ENCODE measurements at places on chromosomes 2 and 18.

DNA sequence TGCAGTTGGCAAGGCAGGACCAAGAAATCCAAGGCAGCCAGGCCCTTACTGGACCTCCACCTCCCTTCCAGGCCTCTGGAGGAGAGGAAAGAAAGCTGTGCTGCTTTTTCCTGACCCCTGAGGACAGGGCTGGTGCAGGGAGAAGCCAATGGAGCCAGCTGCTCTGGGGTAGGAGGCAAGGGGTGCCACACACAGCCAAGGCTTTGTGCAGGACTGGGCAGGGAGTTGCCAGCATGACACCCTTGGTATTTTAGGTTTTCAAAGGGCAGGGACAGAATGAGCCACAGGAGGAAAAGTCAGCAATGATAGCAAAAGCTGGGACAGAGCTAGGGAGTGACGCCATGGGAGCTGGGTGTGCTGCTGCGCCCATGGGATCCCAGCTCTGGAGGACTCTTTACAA lies 22.9 kb downstream of the CCT7 start:
- H3K27ac ChIP-seq: peak overlapping the region; percentile 59
- no peaks in the 10 kb centered on the region for H3K4me1 ChIP-seq
- DNase-seq: no peak
- H3K4me3 ChIP-seq: no peak overlapping the region
- peaks cover 8% of the 10 kb centered on the region for H3K36me3 ChIP-seq
- H3K27me3 ChIP-seq: no peaks in the 10 kb centered on the region

GRCh38 chr2:1835581-1836201 lies 91.4 kb upstream of the PXDN start:
- no peak for DNase-seq
- H3K4me3 ChIP-seq: no peak overlapping the region
- no peaks in the 10 kb centered on the region for H3K27me3 ChIP-seq
- H3K36me3 ChIP-seq: peaks cover 1% of the 10 kb centered on the region
- H3K27ac ChIP-seq: no peak overlapping the region
- no peaks in the 10 kb centered on the region for H3K4me1 ChIP-seq

- H3K36me3 ChIP-seq: peaks cover 2% of the 10 kb centered on the region
- no peak overlapping the region for H3K4me3 ChIP-seq
- no peak for DNase-seq
- no peak overlapping the region for H3K27ac ChIP-seq
- H3K27me3 ChIP-seq: peaks cover 95% of the 10 kb centered on the region
Measured at GRCh38 chr2:238839428-238839827, 8.5 kb upstream of the TWIST2 start.

GRCh38 chr2:81528852-81529480 lies 1224.4 kb upstream of the LRRTM1 start:
- H3K4me3 ChIP-seq: no peak overlapping the region
- no peaks in the 10 kb centered on the region for H3K36me3 ChIP-seq
- no peak overlapping the region for H3K27ac ChIP-seq
- H3K4me1 ChIP-seq: no peaks in the 10 kb centered on the region
- DNase-seq: no peak

- H3K4me1 ChIP-seq: no peaks in the 10 kb centered on the region
- DNase-seq: no peak
- no peak overlapping the region for H3K4me3 ChIP-seq
- H3K27ac ChIP-seq: no peak overlapping the region
- no peaks in the 10 kb centered on the region for H3K36me3 ChIP-seq
- H3K27me3 ChIP-seq: no peaks in the 10 kb centered on the region
Measured at GRCh38 chr2:107174171-107174570, 288.2 kb upstream of the ST6GAL2 start.

- H3K4me1 ChIP-seq: no peaks in the 10 kb centered on the region
- H3K27me3 ChIP-seq: no peaks in the 10 kb centered on the region
- no peak overlapping the region for H3K27ac ChIP-seq
- H3K36me3 ChIP-seq: no peaks in the 10 kb centered on the region
Measured at GRCh38 chr2:217722883-217723472, 279.8 kb downstream of the TNS1 start.

DNA sequence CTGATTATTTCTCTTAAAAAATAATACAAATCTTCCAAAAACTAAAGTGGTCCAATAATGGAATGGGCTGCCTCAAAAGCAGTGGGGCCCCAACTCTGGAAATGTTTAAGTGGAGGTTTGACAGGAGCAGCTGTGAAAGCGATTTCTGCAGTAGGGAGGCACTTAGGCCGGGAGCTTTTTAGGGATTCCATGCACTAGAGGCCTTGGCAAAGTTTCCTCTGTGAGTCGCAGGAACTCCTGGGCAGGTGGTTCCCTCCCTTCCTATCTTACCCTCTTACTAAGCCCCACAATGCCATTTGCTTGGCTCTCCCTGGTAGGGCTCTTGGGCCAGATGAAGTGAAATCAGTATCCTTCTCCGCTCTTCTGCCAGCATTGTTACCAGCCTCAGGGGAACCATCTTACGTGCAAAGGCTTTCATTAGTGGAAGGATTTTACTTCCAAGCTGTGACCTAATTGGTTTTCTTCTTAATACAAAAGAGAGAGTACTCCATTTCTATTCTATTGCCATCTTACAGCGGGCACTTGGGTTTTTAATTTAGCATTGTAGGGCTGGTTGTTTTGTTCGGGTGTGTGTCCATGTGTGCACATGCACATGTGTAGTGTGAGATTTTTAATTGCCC lies 34.3 kb upstream of the C18orf32 start:
- H3K4me3 ChIP-seq: no peak overlapping the region

DNA sequence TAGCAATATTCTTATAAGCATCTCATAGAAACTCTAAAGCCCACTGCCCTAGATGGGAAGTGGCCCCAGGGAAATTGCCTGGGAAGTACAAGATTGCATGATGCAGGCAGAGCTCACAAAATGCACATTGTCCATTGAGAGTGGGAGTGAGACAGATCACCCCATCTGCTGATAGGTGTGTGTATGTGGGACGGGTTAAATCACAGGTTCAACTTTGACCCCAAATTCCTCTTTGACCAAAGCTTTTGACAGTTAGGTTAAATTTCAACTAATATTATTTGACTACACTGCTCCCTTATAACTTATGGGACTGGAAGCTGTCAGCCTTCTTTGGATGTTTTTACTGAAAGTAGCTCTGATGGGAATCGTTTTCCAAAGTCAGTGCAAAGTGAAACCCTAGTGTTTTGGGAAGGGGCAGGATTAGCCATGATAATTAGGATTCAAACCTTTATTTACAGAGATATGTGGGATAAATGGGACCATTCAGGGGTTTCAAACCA lies 11.4 kb upstream of the FABP1 start:
- H3K4me1 ChIP-seq: no peaks in the 10 kb centered on the region
- H3K36me3 ChIP-seq: peaks cover 2% of the 10 kb centered on the region
- peaks cover 78% of the 10 kb centered on the region for H3K27me3 ChIP-seq
- no peak overlapping the region for H3K4me3 ChIP-seq
- no peak overlapping the region for H3K27ac ChIP-seq
- no peak for DNase-seq

- no peak for DNase-seq
- peaks cover 12% of the 10 kb centered on the region for H3K27me3 ChIP-seq
- no peaks in the 10 kb centered on the region for H3K4me1 ChIP-seq
- no peak overlapping the region for H3K4me3 ChIP-seq
- H3K27ac ChIP-seq: no peak overlapping the region
Measured at GRCh38 chr2:172415157-172415864, 12.1 kb upstream of the ITGA6 start.

- DNase-seq: no peak
- no peak overlapping the region for H3K27ac ChIP-seq
- H3K36me3 ChIP-seq: no peaks in the 10 kb centered on the region
- H3K4me1 ChIP-seq: no peaks in the 10 kb centered on the region
Measured at GRCh38 chr18:24831871-24832665, 371.6 kb downstream of the HRH4 start.

GRCh38 chr18:58402247-58402646 lies 226.6 kb downstream of the ALPK2 start:
- H3K4me1 ChIP-seq: no peaks in the 10 kb centered on the region
- peaks cover 10% of the 10 kb centered on the region for H3K27me3 ChIP-seq
- no peak for DNase-seq
- no peak overlapping the region for H3K27ac ChIP-seq

DNA sequence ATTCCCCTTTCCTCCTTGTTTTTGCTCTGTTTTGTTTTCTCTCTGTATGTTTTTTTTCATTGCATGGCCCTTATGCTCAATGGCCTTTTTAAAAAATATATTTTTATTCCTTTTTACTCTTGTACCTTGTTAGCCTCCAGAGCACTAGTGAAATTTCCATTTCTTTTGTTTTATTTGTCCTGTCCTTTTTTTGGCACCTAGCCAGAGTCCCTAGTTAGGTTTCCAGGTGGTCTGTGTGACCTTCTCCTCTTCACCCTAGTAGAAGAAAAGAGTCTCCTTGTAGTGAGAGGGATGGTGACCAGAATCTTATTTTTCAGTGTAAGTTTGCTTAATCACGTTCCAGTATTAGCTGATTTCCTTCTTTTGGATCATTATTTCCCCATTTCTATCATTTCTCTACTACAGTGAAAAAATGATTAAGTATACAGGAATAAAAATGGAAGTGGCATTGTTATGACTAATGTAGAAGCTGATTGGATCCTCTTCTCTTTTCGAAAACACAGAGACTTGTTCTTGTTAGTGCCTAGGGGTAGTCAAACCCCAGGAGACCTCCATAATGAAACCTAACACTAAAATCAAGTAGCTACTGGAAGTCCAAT lies 65.9 kb downstream of the NBEAL1 start:
- no peak overlapping the region for H3K4me3 ChIP-seq
- peaks cover 4% of the 10 kb centered on the region for H3K36me3 ChIP-seq
- no peaks in the 10 kb centered on the region for H3K4me1 ChIP-seq

- no peaks in the 10 kb centered on the region for H3K4me1 ChIP-seq
- no peak for DNase-seq
- no peaks in the 10 kb centered on the region for H3K27me3 ChIP-seq
- H3K4me3 ChIP-seq: no peak overlapping the region
Measured at GRCh38 chr2:54658564-54659071, 64.8 kb upstream of the EML6 start.

DNA sequence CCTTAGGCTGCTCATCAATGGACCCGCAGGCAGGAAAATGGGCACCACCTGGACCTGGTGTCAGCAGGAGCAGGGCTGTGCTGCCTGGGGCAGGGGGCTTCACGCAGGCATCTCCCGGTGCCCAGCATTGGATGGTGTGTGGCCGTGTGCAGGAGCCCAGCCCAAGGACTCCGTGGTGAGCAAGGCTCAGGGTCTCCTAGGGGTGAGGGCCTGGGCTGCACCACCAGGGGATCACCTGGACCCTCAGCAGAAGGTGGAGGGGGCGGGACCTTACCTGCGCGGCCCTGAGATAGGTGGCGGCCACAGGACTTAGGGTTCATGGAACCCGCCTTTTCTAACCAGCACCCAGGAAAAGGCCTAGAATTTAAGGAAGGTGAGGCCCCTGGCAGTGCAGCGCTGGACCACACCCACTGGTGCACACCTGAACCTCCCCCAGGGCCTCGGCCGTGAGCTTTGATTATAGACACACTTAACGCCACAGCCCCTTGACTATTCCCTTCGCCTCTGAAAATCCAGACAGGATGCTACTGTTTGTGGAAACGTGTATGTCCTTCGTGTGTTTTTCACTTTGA lies 89.0 kb downstream of the TMEM18 start:
- H3K4me3 ChIP-seq: no peak overlapping the region
- H3K27me3 ChIP-seq: peaks cover 23% of the 10 kb centered on the region
- H3K36me3 ChIP-seq: peaks cover 1% of the 10 kb centered on the region
- H3K4me1 ChIP-seq: peaks cover 13% of the 10 kb centered on the region
- no peak overlapping the region for H3K27ac ChIP-seq

DNA sequence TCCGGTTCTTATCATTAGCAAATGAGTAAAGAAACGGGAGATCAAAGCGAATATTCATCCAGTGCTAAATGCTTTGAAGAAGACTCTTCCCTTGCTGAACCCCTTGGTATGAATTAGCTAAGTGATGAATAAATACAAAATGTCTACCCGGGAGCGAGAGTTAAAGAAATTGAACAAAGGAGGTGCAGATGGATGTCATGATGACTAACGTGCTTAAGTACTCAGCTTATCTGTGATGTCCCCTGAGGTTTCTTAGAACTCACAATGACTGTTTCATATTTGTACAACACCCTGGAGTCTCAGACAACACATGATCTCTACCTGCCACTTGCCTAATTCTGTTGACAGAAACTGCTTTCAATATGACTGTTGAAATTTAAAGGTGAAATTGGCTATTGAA lies 148.5 kb downstream of the TMEM200C start:
- H3K27me3 ChIP-seq: no peaks in the 10 kb centered on the region
- DNase-seq: no peak
- H3K4me3 ChIP-seq: no peak overlapping the region

GRCh38 chr2:104432401-104432800 lies 421.5 kb upstream of the POU3F3 start:
- H3K4me1 ChIP-seq: peaks cover 5% of the 10 kb centered on the region
- H3K27ac ChIP-seq: no peak overlapping the region
- no peak overlapping the region for H3K4me3 ChIP-seq
- no peak for DNase-seq
- H3K27me3 ChIP-seq: peaks cover 8% of the 10 kb centered on the region

- no peaks in the 10 kb centered on the region for H3K4me1 ChIP-seq
- no peaks in the 10 kb centered on the region for H3K27me3 ChIP-seq
- no peak overlapping the region for H3K4me3 ChIP-seq
- no peak for DNase-seq
- no peaks in the 10 kb centered on the region for H3K36me3 ChIP-seq
Measured at GRCh38 chr2:12903272-12903671, 186.5 kb downstream of the TRIB2 start.

DNA sequence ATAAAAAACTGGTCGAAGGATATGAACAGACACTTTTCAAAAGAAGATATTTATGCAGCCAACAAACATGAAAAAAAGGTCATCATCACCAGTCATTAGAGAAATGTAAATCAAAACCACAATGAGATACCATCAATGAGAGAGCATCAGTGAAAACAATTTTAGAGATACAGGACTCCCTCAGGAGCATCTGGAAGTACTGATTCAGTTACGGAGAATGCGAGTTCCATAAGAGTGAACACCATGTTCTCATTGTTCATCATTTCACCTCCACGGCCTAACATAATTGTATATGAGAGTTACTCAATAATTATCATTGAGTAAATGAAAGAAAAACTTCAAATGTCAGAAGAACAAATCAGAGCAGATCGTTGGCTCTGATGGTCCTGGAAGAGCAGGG lies 140.9 kb upstream of the TANK start:
- peaks cover 34% of the 10 kb centered on the region for H3K27me3 ChIP-seq
- H3K27ac ChIP-seq: no peak overlapping the region
- H3K4me3 ChIP-seq: no peak overlapping the region

Measured in central memory CD8-positive, alpha-beta T cell (primary cell).